ENCODE measurements at places on chromosomes 1 and 21.
A peak's percentile ranks its signal among the peaks of the same experiment; 100 is the strongest.

GRCh38 chr1:221263831-221264767, 384.9 kb downstream of the HLX start:
- no peak for DNase-seq

GRCh38 chr1:187476671-187477070, 647.9 kb downstream of the PLA2G4A start:
- DNase-seq: no peak

- no peak for DNase-seq
These were observed 31.9 kb downstream of the MROH9 start for GRCh38 chr1:170967042-170967910.

GRCh38 chr1:221089273-221089672, 210.0 kb downstream of the HLX start:
- DNase-seq: no peak

GRCh38 chr1:208081972-208082371, 162.2 kb downstream of the PLXNA2 start:
- DNase-seq: no peak

DNA sequence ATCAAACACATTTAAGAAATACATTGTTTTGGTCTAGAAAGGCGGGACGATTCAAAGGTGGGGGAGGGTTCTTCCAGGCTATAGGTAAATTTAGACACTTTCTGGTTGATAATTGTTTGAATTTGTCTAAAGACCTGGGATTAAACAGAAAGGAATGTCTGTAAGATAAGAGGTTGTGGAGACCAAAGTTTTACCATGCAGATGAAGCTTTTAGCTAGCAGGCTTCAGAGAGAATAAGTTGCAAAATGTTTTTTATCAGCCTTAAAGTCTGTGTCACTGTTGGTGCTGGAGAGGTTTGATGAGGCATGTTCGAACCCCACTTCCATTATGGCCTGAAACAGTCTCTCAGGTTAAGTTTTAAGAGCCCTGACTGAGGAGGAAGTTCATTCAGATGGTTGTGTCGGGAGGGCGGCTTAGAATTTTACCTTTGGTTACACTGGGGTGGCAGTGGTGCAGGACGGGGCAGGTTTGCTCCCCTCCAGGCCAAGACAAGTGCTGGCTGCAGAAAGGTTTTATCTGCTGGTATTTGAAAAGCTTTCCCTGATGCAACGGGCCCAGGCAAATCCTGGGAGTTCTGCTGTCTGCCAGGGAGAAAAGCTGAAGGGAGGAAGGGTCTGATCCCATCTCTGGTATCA, 16.0 kb upstream of the SLC2A5 start:
- no peak for DNase-seq

DNA sequence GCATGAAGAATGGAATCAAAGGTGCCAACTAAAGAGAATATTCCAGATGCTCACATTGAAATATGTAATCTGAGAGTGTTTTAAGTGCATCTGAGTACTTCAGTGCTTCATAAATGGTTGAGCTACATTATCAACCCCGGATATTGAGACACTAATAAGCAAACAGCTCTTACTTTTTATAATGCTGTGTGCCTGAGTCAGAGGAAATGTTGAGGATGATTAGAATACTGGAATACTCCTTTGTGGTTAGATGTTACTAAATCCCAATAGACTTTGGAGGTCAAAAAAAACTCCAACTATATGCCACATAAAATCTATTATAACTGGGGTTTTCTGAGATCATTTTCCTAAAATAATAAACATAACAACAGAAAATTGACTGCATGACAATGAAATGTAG, 12.5 kb upstream of the KCNA3 start:
- DNase-seq: no peak

DNA sequence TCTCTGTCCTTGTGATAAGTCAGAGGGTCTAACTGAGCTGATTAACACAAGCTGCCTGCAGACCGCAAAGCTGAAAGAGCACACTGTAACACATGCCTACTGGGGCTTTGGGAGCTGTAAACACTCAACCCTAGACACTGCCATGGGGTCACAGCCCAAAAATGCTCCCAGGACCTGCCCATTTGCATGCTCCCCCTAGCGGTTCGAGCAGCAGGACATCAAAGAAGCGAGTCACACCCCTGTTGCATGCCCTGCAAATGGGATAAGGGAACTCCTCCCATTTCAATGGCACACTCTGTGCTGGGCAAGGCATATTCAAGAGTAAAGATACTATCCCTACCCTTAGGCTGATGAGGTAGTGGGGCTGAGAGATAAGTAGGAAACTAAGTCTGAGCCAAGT, 22.8 kb downstream of the LCE3E start:
- no peak for DNase-seq

GRCh38 chr1:219927956-219928790, at the start of gene SLC30A10:
SLC30A10 (minus strand) TSS chr1:219928557; CDS start chr1:219928440, 117 bp downstream.
- peak; percentile 64 for DNase-seq

- DNase-seq: no peak
These were observed 18.3 kb downstream of the ZNHIT6 start for GRCh38 chr1:85689775-85690404.

- DNase-seq: no peak
These were observed 7.1 kb upstream of the PSMA5 start for GRCh38 chr1:109433322-109433721.

DNA sequence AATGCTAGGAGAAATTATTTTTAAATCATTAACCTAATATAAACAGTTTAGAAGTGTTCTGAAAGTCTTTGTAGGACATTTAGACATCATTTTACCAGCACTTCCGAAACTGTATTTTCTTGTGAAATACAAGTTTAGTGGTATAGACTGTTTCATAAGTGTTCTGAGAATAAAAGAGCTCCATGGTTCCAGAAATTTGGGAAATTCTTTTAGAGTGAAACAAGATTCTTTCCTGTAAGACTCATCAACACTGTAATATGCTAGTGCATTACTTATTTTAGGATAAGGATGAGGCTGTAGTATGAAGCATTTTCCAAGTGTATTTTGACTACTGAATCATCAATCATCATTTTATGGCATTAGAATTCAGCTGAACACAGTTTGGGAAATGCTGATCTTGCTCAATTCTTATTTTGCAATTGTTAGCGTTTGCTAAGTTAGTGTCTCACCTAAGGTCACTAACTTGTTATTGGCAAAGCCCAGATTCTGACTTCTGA, 73.4 kb downstream of the CEP350 start:
- DNase-seq: no peak

DNA sequence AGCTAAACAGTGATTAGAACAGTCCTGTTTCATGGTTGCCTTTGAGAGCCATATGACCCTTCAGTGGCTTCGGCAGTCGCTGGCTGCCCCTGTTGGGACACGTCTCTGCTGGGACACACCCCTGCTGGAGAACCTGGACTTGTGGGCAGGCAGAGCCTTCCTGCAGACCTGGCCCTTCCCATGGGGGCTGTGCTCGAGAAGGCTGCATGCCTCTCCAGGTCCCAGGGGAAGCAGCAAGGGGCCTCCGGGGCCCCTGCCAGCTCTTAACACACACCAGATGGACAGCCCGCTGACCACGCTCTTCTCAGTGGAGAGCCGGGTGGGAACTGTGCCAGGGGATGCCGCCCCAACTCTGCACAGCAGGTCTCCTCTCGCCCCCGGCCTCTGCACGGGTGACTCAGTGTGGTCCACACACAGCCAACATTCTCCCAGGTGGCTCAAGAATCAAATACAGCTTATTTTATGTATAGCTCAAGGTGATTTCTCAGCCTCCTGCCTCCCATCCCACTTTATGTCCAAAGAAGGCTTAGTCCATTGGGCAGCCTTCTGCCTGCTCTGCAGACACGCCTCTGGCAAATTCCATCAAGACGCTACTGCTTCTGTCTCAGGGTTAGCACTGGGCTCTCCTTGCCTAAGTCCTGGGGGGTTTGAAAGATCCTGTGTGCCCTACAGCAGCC, 450.8 kb downstream of the KIF26B start:
- DNase-seq: no peak

Measured in D721Med (cell line).